NCI-H1105 treated with DMSO at 0.1 percent for 48 hours (cell line): ENCODE measurements at places on chromosomes 13 and 19.

- DNase-seq: no peak
Observed at GRCh38 chr13:67003743-67004142, 226.4 kb downstream of the PCDH9 start.

GRCh38 chr19:10945264-10945663 lies 15.6 kb upstream of the SMARCA4 start:
- no peak for DNase-seq

GRCh38 chr19:35337097-35337983 lies 8.4 kb downstream of the CD22 start:
- no peak for DNase-seq

GRCh38 chr19:30513082-30513411 lies 140.9 kb downstream of the ZNF536 start:
- DNase-seq: peak; percentile 99

GRCh38 chr19:50722201-50723013 lies 757 bp upstream of the CLEC11A start:
- no peak for DNase-seq

GRCh38 chr13:107743983-107744382 lies 471.4 kb downstream of the LIG4 start:
- no peak for DNase-seq

DNA sequence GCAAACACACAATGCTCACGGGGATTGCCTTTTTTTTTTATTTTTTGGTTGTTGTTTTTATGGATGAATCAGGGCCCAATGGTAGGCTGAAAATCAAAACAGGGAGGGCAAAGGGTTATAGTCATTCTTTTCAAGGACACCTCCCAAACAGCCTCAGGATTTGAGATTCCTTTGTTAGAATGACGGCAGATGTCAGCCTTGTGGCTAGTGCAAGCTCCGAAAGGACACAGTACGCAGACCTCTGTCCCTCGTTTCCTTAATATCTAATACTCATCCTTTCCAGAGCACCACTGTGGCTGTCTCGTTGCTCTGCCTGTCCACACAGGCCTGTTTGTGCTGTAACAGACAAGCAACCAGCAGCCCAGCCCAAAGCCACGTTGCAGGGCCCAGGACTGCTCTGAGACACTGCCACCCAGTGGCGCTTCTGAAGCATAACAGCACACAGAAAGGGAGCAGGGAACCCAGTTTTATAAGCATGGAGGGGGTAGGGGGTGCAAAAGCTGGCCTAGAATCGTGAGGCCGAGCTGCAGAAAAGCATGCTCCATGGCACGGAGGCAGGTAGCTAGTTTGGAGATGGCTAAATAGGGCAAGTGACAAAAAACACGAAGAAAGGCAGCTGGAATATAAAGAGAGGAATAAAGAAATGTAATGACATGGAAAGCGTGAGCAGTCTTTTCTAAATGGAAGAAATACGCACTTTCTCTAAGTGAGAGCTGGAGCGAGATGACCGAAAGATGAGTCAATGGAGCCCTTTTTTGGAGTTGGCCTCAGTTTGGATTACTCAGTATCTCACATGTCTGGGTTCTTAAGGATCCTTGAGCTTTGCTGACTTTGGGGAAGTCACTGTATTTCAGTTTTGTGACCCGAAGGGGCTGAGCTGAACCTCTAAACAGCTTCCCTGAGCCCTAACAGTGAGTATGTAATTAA lies 40.7 kb upstream of the MEDAG start:
- peak; percentile 54 for DNase-seq

- DNase-seq: no peak
Observed at GRCh38 chr13:42071672-42072419, 23.4 kb downstream of the DGKH start.

DNA sequence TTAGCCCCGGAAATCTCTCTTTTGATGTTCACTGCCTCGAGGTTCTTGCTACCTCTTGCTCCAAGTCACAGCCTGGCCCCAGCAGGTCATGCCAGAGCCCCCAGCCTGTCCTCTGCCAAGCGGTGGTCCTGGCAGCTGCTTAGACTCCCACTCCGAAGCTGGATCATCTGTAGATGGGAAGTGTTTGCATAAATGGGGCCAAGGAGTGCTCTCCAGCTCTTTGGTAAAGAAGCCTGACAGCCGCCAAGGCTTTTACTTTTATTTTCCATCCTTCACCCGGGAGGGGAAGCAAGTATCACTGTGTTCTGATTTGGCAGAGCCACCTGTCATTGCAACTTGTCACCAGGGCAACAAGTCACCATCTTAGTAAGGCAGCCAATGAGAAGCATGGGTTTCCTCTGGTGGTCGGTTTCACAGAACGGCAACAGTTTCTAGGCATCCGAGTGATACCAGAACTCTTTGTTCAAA lies 10.6 kb upstream of the RETN start:
- DNase-seq: no peak

DNA sequence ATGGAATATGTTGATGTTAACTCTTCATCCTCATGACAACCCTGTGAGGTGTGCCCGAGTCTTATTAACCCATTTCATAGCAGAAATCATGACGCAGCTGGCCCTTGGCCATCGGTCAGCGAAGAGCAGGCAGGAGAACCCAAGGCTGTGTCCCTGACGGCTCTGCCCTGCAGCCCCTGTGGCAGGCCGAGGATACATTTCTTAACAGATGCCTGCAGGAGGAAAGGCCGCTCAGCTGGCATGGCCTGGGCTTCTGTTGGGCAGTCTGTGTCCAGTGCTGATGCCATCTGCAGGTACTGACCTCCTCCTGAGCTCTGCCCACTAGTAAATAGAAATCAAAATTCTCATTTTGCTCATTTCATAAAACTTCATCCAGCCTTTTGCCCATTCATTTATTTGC lies 35.4 kb upstream of the MCF2L start:
- DNase-seq: no peak

- no peak for DNase-seq
Observed at GRCh38 chr13:29165216-29165615, 345.1 kb downstream of the MTUS2 start.

DNA sequence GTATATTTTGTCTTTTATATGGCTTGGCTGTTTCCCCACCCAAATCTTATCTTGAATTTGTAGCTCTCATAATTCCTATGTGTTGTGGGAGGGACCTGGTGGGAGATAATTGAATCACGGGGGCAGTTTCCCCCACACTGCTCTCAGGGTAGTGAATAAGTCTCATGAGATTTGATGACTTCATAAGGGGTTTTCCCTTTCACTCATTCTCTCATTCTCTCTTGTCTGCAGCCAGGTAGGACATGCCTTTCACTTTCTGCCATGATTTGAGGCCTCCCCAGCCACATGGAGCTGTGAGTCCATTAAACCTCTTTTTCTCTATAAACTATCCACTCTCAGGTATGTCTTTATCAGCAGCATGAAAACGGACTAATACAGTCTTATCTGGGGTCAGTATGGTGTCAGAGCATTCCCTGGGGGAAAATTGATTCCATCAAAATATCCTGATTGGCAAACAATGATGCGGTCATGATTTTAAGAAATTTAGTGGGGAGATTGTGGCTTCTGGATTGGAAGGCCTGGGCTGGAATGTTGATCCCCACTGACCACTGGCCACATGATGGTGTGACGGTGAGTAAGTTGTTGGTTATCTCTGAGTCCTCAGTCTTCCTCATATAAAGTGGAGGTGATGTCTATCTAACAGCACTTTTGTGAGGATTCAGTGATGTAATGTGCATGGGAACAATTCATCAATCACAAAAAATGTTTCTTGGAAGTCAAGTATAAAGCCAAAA lies 27.5 kb upstream of the ANKRD10 start:
- no peak for DNase-seq

DNA sequence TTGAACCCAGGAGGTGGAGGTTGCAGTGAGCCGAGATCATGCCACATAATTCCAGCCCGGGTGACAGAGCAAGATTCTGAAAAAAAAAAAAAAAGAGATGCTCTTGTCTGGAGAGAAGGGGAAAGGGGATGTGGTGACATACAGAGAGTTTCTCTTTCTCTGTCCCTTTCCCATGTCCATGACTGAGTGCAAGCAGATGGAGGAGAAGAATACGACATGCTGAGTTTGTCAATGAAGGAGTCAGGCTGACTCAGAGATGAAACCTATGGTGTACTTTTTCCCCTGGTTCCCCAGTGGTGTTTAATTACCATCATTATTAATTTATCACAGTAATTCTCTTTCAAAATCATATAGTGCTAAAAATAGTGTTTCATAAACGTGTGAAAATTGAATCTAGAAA lies 448.8 kb downstream of the FOXO1 start:
- DNase-seq: no peak

GRCh38 chr13:49585220-49586157 lies at the start of gene RCBTB1:
Gene RCBTB1, minus strand, starts transcription at chr13:49585558. Its CDS starts 18,279 bp downstream, at chr13:49567279.
- peak; percentile 62 for DNase-seq

DNA sequence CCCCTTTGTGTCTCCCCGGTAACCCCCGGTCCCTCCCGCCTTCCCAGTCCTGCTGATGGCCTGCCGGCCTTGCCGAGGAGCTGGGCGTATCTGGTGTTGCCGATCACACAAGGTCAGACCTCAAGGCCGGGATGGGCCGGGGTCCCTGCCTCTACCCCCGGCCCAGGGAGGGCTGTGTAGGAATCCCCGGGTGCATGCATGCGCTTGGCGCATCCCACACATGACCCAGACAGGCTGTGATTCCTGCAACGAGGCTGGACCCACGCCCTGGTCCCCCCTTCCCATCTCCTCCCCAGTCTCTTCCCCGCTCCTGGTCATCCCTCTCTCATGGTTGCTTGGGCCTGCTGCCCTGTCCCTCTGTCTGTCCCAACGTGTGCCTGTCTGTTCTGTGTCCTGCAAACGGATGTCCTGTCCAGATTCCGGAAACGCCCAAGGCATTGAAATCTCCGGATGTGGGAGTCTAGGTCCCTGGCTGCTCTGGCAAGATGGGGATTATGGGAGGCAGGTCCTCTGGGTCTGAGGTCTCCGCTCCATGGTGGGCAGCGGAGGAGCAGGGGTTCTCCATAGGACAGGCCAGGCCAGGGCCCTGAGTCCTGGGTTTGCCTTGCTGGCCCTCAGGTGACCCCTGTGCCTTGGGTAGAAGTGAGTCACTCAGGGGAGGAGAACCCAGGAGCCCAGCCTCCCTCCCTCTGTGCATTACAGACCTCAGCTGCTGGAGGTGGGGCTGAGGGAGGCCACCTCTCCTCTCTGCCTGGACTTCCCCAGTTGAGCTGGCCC lies 1.6 kb downstream of the PKN1 start:
- DNase-seq: no peak

DNA sequence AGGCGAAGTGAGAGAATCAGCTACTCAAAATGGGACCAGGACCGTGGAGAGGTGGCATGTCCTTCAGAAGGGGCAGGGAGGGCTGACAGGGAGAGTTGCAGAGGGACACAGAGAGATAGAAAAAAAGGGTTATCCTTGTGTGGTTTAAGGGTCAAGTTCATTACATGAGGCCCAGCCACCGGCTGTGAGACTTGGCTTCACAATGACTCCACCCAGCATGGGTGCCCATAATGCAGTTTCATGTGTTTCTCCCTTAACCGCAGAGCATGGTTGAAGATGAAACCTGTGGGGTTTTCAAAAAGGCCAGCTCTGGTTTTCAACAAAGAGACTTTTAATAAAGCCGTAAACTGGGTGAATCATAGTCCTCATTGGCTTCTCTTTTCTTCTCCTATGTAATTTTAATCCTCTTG lies 164.6 kb downstream of the KLF5 start:
- DNase-seq: no peak

DNA sequence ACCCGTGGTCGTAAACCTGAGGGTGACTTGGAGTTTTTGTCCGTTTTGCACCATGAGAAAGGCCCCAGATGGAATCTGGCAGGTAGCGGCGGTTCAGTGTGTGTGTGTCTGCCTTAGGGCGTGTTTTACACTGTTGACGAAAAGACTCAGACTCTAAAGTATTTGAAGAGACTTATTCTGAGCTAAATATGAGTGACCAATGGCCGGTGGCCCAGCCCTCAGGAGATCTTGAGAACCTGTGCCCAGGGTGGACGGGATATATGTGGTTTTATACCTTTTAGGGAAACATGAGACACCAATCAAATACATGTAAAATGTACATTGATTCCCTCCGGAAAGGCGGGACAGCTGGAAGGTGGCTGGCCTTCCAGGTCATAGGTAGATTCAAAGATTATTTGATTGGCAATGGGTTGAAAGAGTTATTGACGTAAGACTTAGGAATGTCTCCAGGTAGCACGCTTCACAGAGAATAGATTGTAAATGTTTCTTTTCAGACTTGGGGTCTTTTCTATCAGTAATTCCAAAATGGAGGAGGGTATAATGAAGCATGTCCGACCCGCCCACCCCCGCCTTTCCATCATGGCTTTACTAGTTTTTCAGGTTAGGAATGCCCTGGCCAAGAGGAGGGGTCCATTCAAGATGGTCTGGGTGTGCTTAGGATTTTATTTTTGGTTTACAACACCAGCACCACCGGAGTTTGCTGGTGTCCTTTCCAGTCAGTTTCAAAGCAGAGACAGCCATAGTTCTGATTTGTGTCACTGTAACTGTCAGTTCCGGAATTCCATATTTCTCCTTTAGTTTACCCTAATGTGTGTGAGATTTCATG lies 1.0 kb upstream of the ZNF529 start:
- no peak for DNase-seq

DNA sequence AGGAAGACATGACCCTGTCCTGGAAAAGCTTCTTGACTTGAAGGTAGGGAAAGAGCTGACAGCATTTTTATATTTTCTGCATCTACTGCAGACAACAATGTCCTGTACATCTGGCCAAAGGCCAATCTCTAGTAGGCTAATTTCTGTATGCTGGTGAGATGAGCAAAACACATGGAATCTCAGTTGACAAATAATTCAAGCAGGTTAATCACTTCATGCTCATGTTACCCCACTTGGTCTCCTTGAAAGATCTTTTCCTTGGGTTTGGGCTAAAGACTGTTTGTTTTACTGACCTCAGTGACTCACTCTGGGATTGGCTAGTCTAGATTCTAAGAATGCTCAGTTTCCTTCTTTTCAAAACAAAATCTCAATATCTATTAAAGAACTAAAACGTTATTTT lies 298.8 kb downstream of the LMO7 start:
- DNase-seq: no peak

DNA sequence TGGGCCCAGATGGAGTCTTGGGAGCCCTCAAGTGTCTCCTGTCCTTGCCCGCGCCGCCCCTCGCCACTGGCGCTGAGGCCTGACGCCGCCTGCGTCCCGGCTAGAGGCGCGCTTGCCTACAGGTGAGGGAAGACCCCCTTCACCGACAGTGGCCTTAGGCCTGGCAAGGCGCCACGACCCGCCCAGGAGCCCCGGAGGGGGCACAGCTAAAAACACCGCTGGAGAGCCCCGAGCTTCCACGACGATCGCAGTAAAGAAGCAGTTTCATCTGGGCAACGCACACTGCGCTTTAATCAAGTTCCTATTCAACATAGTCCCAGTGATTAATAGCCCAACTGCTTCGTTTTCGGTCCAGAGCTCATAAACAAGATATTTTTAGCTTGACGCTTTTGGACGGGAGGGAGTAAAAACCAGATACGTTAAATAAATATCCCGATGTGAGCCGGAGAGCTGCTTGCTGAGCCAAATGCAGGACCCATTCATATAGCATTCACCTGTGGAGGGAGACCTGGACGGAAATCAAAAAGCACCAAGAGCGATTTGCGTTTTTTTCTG lies 1.5 kb upstream of the CEBPA start:
- DNase-seq: no peak
